ENCODE measurements at places on chromosomes 13 and 19.

DNA sequence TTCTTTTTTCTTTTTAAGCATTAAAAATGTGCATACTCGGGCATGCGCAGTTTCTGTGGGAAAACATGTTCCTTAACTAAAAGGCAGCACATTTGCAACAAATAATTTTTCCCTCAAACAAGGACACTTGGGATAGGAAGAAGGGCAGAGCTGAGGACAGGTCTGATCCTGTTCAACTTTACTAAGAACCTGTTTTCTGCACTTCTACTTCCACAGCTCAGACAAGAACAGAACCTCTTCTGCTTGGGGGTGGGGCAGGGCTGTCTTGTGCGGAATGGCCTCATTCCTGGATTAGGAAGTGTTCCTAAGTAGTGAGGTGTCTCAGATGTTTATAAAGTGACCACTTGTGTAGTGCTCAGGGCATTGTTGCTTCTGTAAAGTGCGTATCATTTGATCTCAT lies 18.3 kb downstream of the SAFB start:
- no peak for DNase-seq

DNA sequence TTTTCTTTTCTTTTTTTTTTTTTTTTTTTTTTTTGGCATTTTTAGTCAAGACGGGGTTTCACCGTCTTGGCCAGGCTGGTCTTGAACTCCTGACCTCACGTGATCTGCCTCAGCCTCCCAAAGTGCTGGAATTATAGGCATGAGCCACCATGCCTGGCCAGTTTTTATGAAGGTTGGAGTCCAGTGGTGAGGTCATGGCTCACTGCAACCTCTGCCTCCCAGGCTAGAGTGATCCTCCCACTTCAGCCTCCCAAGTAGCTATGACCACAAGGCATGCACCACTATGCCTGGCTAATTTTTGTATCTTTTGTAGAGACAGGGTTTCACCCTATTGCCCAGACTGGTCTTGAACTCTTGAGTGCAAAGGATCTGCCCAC lies 4.2 kb downstream of the SNRPA start:
- DNase-seq = no peak

GRCh38 chr19:38704488-38705026 lies 39.7 kb downstream of the CAPN12 start:
- no peak for DNase-seq

GRCh38 chr19:3146677-3147100 lies 10.9 kb downstream of the GNA15 start:
- DNase-seq = peak; percentile 54

GRCh38 chr13:102293723-102294122 lies 108.1 kb downstream of the FGF14 start:
- no peak for DNase-seq

DNA sequence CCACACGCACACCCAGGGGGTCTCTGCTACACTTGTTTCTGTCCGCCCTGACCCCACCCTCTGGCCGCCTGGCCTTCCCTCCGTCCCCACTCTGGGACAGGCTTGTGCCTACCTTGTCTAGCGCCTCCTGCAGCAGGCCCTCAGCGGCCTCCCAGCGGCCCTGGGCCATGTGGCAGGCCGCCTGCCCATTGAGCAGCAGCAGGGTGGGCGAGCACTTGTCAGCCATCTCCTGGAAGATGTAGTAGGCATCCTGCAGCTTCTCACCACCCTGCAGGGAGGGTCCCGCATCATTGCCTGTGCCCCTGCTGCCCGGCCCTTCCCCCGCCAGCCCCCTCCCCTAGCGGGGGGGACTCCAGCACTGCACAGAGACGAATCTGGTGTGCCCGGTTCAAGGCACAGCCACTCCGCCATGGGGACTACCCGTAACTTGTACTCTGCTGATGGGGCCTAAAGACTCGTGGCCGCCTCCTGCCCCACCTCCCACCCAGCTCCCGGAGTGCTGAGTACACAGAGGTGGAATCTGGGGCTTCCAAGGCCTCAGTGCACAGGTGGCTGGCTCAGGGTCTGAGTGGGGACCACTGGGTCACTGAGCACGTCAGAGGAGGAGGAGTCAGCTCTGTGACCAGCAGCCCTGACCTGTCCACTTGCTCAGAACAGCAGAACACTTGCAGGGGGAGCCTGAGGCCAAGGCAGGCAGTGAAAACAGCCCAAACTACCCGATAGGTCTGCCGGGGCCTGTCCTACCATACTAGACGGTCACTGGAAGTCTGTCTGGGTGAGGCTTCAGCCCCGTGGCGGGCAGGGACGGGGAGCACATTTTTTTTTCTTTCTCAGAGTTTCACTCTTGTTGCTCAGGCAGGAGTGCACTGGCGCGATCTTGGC lies 7.4 kb upstream of the CERS1 start:
- DNase-seq = no peak

DNA sequence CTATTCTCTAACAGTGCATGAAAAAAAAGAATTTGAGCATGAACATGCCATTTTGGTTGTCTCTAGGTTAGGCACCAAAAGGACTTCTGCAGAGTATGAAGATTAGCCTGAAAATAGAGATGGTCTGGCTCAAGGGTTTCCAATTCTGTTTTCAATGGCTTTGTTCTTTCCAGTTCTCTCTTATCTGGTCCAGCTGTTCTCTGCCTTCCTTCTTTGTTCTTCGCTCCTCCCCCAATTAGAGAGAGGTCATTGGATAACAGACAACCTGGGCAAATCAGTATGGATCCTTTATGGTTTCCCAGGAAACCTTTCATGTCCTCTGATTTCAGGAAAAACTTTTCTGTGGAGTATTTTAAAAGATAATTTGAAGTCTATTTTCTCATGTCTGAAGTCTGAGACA lies 623.4 kb downstream of the PCDH17 start:
- no peak for DNase-seq

DNA sequence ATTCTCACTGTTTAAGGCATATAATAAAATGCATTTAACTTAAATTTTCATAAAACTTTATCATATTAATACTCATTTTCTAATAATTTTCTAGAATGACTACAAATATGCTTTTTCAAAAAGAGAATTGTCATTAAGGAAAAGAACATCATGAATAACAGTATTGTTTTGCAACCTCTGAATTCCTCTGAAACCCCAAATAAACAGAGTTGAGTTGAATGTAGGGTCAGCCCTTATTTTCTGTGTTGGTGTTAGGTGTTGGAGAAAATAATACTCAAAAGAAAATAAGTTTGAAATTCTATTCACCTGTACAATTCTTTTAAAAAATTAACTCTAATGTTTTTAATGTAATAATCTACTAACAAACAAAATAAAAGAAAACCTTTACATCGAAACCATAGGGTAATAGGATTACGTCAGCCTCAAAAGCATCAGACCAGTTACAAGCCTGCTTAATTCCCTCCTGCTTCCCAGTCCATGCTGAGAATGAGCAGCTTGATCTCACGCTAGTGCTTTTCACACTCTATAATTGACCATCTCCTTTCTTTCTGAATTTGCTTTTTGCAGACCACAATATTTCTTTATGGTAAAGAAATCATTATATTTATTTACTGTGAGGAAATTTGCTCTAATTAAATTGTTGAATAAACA lies 160.9 kb downstream of the PCDH9 start:
- DNase-seq = no peak

GRCh38 chr19:49581007-49581508 lies at the start of gene PRRG2:
TSS of gene PRRG2 (plus strand) at chr19:49581316. CDS start at chr19:49583220, 1,904 bp downstream.
- DNase-seq = no peak

GRCh38 chr19:17718947-17719711 lies at the start of gene MAP1S:
TSS of gene MAP1S (plus strand) at chr19:17719480. CDS start at chr19:17719503, 23 bp downstream.
- DNase-seq = peak; percentile 80

Measured in left ventricle myocardium superior (tissue), 1 donor.